ENCODE measurements at places on chromosomes 3 and 15.
A peak's percentile ranks its signal among the peaks of the same experiment; 100 is the strongest.

- H3K4me1 ChIP-seq, result peaks cover 37% of the 10 kb centered on the region
- no peak for DNase-seq
- peak overlapping the region; percentile 51 for H3K27ac ChIP-seq
- H3K27me3 ChIP-seq, result no peaks in the 10 kb centered on the region
Observed at GRCh38 chr15:33029109-33029652, 165.3 kb downstream of the FMN1 start.

GRCh38 chr15:73704869-73705645 is 20.9 kb downstream of the CD276 start:
- peak; percentile 67 for DNase-seq
- no peak overlapping the region for H3K27ac ChIP-seq
- H3K4me3 ChIP-seq, result no peak overlapping the region
- H3K36me3 ChIP-seq, result peaks cover 89% of the 10 kb centered on the region
- no peaks in the 10 kb centered on the region for H3K4me1 ChIP-seq

GRCh38 chr15:38589502-38589901 is 24.9 kb upstream of the RASGRP1 start:
- H3K27ac ChIP-seq, result no peak overlapping the region
- H3K36me3 ChIP-seq, result no peaks in the 10 kb centered on the region
- no peak for DNase-seq
- H3K4me1 ChIP-seq, result no peaks in the 10 kb centered on the region
- H3K27me3 ChIP-seq, result no peaks in the 10 kb centered on the region
- H3K4me3 ChIP-seq, result no peak overlapping the region

DNA sequence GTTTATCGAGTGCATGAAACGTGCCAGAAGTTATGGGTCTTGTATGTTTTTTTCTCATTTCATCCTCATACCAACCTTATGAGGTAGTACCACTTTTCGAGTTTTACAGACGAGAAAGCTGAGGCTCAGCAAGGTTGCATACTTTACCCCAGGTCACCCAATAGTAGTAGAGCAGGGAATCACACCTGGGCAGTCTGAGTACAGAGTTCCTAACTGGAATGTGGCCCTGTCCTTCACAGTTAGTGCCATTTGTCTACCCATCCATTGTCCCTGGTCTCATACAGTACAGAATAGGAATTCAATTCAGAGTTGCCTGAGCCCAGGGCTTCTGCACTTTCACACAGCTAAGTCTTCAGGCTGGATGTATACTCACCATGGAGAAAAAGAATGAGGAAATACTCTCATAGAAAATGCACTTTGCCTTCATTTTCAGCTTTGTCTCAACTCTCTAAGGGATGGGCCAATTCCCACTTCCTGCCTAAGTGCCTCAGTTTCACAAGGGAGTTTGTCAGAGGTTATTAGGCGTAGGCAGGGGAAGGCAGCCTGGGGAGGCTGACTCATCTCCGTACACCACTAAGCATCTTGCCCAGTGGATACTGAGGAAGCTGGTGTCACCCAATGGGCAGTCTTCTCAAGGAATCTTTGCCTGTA is 93.2 kb downstream of the TMEM212 start:
- no peaks in the 10 kb centered on the region for H3K36me3 ChIP-seq
- no peaks in the 10 kb centered on the region for H3K27me3 ChIP-seq
- no peak overlapping the region for H3K4me3 ChIP-seq
- H3K4me1 ChIP-seq, result no peaks in the 10 kb centered on the region
- DNase-seq, result no peak

DNA sequence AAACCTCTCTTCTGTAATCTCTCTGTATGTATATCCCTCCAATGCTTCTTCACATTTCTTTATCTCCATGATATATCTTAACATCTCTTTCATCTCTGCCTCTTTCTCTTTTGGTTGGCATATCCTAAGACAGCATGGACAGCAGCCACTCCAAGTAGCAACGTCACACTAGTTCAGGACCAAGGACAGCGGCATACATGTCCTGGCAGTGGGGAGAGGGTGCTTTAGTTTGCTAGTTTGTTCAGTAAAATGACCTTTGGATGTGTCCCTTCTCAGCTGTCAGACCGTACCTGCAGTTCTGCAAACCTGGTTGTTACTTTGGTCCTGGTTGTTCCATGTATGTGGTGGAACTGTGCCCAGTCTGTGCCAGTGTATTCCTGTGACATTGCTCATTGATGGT is 225.6 kb upstream of the ROPN1 start:
- no peak overlapping the region for H3K27ac ChIP-seq
- peak; percentile 91 for DNase-seq
- H3K4me1 ChIP-seq, result no peaks in the 10 kb centered on the region
- H3K36me3 ChIP-seq, result no peaks in the 10 kb centered on the region

- peaks cover 13% of the 10 kb centered on the region for H3K4me1 ChIP-seq
- no peaks in the 10 kb centered on the region for H3K27me3 ChIP-seq
- no peak overlapping the region for H3K27ac ChIP-seq
- no peaks in the 10 kb centered on the region for H3K36me3 ChIP-seq
Observed at GRCh38 chr15:95598251-95598855, 732.1 kb upstream of the NR2F2 start.

DNA sequence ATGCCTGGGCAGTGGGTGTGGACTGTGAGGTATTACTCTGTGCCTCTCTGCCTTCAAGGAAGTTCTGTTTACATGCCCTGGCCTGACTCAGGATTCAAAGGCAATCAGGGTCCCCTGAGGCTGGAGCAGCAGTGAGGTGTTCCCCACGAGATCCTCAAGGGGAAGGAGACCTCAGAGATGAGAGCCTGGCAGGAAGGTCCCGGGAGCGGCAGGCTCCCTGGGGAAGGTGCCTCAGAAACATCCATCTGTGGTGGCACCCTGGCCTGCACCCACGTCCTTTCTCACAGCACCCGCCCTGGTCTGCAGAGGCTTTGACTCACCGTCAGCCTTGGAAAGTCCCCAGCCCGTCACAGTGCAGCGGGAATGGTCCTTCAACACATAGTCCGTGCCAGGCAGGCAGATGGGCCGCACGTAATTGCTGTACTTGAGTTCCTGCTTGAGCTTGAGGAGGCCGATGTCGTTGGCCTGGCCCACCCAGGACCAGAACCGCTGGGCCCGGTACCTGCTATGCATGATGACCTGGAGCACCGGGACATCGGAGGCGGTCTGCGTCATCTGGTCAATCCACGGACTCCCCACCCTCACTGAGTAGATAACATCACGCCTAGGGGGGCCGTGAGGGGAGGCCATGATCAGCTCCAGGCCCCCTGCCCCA is 3.6 kb downstream of the PRSS50 start:
- no peaks in the 10 kb centered on the region for H3K27me3 ChIP-seq
- no peaks in the 10 kb centered on the region for H3K36me3 ChIP-seq
- no peaks in the 10 kb centered on the region for H3K4me1 ChIP-seq
- H3K27ac ChIP-seq, result no peak overlapping the region
- no peak overlapping the region for H3K4me3 ChIP-seq

- H3K27ac ChIP-seq, result no peak overlapping the region
- H3K4me3 ChIP-seq, result no peak overlapping the region
- H3K4me1 ChIP-seq, result no peaks in the 10 kb centered on the region
- no peaks in the 10 kb centered on the region for H3K36me3 ChIP-seq
- H3K27me3 ChIP-seq, result no peaks in the 10 kb centered on the region
- DNase-seq, result no peak
Observed at GRCh38 chr3:122080207-122080587, 25.0 kb downstream of the CD86 start.

DNA sequence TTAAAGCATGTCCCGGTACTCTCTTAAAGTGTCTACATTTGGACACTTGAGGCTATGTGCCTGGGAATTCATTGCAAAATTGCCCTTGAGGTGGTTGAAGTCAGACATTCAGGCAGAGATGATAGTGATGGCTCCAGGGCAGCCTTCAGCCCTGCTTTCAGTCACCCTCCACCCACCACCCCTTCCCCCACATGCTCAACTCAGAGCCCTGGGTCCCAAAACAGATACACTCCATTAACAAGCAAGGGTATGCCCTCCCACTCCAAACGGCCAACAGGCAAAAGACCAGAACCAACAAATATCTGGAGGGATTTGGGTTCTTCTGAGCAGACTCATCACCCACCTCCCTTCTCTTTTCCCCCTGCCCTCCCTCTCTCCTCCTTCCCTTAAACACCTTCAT is 29.9 kb upstream of the VIPR1 start:
- peaks cover 27% of the 10 kb centered on the region for H3K4me1 ChIP-seq
- H3K27me3 ChIP-seq, result no peaks in the 10 kb centered on the region
- no peaks in the 10 kb centered on the region for H3K36me3 ChIP-seq

- H3K4me3 ChIP-seq, result no peak overlapping the region
- H3K27me3 ChIP-seq, result peaks cover 9% of the 10 kb centered on the region
- no peaks in the 10 kb centered on the region for H3K4me1 ChIP-seq
- H3K27ac ChIP-seq, result no peak overlapping the region
- DNase-seq, result no peak
Observed at GRCh38 chr15:92385096-92385495, 8.6 kb upstream of the ST8SIA2 start.

Data from stomach (tissue), 19 donors.